NCI-H1092 treated with DMSO at 0.1 percent for 48 hours (cell line): ENCODE measurements at places on chromosomes 7 and 10.

DNA sequence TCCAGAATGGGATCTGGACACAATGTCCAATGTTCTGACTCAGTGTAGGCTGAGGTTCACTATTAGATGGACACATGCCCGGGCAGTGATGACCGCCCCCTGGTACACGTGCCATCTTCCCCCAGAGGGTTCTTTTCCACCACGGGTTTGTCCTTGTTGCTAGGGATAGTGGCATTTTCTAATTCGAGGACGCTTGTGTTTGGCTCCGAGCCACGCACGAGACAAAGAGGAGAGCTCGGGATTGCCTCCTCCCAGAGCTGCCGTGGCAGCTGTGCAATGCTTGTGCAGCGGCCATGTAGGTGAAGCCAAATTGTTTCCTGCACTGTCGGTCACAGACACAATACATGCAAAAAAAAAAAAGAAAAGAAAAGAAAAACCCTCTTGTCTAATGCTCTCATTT is 207.5 kb downstream of the PAXIP1 start:
- DNase-seq, result peak; percentile 92

DNA sequence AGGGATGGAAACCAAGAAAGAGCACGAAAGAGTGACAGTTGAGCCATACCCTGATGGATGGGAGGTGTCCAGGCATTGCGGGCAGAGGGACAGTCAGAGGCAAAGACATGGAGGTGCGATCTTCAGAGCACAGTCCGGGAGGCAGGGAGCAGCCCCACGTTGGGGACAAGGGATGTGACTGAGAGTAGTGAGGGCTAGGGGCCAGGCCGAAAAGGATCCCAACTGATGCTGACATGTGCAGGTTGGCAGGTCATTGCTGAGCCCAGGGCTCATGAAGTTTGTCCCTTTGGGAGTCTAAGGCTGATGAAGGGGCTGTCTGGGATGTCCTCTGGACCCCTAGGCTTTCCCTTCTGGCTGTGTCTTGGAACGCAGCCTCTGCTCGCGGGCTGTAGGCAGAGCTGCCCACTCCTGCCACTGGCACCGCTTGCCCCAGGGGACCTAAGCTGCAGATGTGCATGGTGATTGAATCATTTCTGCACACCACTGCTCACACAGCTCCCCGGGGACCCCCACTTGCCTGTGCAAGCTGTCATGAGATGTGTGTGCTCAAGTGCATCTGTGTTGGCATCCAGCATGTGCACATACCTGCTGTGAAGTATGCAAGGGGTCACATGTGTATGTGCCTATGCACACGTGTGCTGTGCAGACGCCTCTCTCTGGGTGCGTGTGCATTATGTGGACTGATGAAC is 125.1 kb downstream of the ZMIZ1 start:
- no peak for DNase-seq

GRCh38 chr10:71293446-71294084 is 25.5 kb upstream of the SLC29A3 start:
- DNase-seq, result no peak

DNA sequence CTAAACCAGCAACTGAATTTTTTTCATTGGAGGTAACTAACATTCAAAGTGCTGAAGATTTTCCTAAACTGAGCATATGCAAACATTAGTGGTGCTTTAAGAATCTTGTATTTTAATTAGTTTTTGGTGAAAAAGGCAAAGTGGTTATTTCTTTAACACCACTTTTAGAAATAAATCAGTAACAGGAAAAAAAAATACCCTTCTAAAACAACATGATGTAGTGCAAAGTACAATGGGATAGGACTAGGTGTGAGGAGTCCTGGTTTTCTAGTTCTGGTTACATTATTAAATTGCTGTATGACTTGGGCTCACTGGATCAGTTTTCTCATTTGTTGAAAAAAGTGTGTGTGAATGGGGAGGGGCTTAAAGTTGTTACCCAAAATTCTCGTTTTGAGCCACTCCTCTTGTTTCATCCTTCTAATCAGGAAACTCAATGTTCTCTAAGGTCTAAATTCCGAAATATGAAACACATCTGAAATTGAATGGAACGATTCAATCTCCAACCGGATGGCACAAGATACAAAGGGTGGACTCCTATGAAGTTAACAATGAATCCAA is 1.8 kb downstream of the WASL start:
- no peak for DNase-seq

DNA sequence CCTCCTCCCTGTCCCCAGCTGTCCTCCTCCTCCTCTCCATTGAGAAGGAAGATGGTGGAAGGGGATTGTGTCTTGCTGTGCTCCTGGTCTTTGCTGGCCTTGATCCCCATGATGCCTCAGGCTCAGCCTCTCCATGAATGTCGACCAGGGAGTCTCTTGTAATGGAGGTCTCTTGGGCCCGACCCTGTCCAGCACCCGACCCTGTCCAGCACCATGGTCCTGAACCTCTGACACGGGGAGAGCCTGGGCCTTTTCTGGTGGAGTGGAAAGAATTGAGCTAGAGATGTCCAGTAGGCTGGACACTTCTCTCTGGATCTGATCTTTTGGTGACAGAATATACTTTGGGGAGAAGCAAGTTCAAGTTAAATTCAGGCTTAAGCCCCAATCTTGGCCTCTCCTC is 42.3 kb upstream of the HMX3 start:
- DNase-seq, result no peak

- DNase-seq, result no peak
These were observed 1.8 kb downstream of the TRPV6 start for GRCh38 chr7:142883571-142884285.

DNA sequence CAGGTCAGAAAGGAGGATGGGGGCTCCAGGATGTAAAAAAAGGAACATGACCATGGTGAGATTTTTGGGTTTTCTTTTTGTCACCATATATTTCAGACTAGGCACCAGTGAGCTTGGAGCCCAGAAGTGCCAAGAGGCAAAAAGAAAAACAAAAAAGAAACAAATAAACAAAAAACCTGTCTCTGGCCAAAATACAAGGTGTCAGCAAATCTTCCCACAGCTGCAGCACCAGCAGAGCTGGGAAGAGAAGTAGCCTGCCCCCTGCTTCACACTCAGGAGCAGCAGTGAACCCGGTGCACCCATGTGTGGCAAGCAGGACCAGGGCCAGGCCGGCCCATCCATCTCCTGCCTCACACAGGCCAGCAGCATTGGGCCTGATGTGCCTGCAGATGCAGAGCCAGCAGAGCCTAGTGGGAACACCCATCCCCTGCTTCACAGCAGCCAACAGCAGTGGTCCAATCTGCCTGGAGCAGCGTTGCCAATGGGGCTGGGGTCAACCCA is 34.7 kb upstream of the C10orf71 start:
- DNase-seq, result no peak

DNA sequence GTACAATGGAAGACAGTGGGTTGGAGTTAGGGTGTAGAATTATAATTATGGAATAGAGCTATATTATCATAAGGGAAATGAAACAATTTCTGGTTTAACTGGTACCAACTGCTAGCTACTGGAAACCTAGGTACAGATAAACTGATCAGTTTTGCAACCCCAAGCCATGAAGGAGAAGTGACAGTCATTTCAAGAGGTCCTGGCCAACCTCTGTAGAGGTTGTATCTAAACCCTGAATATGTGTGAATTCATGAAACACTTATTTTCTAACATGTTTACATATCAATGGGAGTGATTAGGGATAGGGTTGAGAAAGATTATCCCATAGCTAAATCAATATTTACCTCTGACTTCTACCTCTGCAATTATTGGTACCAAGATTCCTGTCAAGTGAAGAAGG is 29.9 kb upstream of the CC2D2B start:
- DNase-seq, result no peak

DNA sequence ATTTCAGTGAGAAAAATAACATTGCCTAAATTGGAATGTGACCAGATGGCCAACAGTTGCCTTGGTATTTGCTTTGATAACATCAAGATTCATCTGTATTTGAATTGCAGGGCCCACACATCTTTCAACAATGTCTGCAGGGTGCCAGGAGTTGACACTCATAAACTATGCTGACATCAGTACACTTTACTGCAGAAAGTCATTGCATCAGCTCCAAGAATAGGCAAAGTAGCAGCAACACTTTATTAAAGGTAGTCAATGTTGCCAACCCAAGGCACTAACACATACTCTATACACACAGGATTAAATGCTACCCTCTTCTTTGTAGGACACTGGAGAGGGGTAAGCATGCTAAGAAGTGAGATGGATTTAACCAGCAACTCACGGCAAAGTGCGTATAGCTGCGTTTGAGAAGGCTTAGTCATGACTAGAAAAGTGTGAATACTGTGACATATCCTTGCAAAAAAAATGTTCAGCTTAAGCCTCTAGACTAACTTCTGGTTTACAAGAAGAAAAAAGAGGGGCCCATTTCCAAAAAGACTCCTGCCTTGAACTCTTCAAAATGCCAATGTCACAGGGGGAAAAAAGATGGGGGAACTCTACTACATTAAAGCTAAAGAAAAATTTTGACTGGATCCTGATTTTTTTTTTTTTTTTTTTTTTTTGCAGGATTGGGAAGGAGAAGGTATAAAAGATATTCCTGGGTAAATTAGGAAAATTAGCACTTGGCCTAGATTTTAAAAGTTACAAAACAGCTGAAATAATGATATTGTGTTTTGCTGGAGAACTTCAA is 2.2 kb downstream of the BBIP1 start:
- no peak for DNase-seq

- DNase-seq, result peak; percentile 82
These were observed 104.4 kb upstream of the ZNF92 start for GRCh38 chr7:65269150-65269856.

DNA sequence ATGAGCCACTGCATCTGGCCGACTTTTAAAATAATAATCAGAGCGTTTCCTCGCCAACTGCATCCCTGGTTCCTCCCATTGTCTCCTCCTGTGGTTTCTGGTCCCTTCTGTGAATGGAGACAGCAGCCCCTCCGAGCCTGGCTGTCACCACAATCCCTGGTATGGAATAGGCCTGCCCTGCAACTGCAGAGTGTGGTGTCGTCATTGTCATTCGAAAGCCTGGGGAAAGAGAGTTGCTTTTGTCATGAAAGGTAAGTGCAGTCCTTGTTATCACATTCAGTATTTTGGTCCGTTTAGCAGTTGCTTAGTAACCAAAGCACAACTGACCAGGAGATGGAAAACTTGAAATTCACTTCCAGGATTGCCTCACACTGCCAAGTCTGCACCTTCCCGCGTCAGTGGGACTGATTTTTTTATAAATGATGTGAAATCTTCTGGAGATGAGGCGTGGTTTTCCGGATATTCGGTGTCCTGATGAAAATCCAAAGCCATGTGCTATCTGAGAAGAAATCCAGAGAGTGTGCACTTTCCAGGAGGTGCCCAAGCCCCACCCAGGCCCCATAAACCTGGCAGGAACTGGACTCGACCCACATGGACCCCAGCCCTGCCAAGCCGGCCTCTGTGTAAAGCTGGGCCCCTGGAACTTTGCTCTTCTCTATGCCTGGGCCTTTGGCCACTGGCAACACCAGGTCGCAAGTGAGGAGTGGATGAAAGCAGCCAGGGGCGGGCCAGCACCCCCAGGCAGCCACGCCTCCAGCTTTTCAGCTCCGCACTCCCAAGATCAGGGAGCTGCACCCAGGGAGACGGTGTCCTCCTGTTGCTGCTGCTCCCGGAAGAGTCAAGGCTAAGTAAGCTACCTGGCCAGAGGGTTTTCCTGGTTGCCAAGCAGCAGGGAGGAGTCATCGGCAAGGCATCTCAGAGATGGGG is 133.7 kb upstream of the SH2B2 start:
- no peak for DNase-seq

- DNase-seq, result no peak
These were observed 20.9 kb upstream of the KLF6 start for GRCh38 chr10:3805791-3806461.

DNA sequence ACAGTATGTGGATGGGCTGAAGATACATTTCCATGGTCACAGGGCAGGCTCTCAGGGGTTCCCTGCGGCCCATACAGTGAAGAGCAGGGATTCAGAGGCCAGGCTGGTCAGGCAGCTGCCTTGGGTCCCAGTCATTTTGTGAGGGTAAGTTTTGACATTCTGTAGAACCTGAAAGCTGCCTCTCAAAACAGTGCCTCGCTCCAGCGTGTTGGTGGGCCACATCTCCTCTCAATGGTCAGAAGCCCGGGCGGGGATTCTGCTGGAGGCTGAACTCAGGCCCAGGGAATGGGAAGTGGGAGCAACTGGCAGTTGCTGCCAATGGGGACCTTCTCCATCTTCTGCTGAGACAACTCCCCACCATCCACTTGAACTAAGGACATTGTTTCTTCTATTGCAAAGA is 190.0 kb downstream of the PTPN20 start:
- no peak for DNase-seq

- no peak for DNase-seq
These were observed 173.3 kb downstream of the SLC16A9 start for GRCh38 chr10:59536167-59537014.

GRCh38 chr7:124752310-124752709 is 13.3 kb downstream of the GPR37 start:
- no peak for DNase-seq

- no peak for DNase-seq
These were observed 230.8 kb downstream of the ELFN1 start for GRCh38 chr7:1900847-1901246.

DNA sequence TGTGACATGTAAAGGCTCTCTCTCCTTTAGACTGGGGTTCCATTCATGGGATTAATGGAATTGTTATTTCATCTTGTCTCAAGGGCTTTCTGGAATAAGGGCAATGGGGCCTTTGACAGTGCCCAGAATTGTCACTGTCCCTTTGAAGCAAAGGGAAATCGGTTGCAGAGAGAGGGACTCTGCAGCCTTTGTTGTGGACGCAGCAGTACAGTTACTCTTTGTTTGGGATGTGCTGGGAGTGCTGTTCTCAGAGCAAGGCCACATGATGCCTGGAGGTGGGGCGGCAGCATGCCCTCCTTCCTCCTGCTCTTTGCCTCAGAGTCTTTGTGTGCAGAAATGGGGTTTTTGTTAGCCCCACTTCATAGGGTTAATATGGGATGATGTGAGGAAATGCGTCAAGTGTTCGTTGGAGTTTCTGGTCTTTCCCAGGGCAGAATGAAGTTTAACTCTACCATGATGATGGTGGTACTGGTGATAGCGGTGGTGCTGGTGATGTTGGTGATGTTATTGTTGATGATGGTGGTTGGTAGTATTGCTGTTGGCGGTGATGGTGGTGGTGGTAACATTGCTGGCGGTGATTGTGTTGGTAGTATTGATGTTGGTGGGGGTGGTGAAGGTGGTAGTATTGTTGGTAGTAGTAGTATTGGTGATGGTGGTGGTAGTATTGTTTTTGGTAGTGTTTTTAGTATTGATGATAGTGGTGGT is 45.3 kb downstream of the DOCK1 start:
- no peak for DNase-seq
